AG08395 (cell line): ENCODE measurements at places on chromosomes 4 and X.

- DNase-seq, result peak; percentile 3
Measured at GRCh38 chrX:6849716-6850414, 297.6 kb upstream of the STS start.

DNA sequence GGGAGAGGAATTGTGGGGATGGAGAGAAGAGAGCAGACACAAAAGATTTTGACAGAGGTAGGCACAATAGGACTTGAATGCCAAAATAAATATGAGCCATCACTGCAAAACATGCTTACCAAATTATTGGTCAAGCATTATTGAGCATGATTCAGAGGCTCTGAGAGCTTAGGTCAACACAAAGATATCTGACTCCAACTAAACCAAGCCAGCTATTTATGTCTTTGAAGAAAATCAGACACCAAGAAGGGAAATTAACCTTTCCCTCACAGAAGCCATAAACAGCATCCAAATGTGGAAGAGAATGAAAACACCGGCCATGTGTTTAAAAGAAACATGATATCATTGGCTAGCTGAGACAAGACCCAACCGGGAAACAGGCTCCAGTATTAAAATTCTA is 323.2 kb downstream of the RAB28 start:
- DNase-seq, result peak; percentile 63

DNA sequence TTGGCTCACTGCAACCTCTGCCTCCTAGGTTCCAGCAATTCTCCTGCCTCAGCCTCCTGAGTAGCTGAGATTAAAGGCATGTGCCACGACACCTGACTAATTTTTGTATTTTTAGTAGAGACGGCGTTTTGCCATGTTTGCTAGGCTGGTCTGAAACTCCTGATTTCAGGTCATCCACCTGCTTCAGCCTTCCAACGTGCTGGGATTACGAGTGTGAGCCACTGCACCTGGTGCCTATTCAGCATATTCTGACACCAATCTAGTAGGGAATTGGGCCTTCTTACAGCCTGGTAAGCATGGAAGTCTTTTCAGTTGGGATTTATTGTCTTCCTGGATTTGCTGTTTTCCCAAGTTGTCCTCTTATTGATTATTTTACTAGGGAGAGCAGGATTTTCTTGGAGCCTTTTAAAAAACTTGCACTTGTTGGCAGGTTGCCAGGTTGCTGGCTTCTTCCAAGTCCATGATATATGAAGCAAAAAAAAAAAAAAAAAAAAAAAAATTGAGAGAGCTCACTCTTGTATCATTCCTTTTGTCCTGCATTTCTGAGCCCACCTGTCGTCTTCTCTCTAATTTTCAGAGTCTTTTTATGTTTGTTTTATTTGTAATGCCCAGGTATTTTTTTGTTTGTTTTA is 43.7 kb downstream of the TMPRSS11E start:
- no peak for DNase-seq

- DNase-seq, result peak; percentile 31
Measured at GRCh38 chr4:55444827-55445226, 49.1 kb downstream of the TMEM165 start.

GRCh38 chr4:125762537-125762936 is 447.8 kb downstream of the FAT4 start:
- DNase-seq, result no peak

DNA sequence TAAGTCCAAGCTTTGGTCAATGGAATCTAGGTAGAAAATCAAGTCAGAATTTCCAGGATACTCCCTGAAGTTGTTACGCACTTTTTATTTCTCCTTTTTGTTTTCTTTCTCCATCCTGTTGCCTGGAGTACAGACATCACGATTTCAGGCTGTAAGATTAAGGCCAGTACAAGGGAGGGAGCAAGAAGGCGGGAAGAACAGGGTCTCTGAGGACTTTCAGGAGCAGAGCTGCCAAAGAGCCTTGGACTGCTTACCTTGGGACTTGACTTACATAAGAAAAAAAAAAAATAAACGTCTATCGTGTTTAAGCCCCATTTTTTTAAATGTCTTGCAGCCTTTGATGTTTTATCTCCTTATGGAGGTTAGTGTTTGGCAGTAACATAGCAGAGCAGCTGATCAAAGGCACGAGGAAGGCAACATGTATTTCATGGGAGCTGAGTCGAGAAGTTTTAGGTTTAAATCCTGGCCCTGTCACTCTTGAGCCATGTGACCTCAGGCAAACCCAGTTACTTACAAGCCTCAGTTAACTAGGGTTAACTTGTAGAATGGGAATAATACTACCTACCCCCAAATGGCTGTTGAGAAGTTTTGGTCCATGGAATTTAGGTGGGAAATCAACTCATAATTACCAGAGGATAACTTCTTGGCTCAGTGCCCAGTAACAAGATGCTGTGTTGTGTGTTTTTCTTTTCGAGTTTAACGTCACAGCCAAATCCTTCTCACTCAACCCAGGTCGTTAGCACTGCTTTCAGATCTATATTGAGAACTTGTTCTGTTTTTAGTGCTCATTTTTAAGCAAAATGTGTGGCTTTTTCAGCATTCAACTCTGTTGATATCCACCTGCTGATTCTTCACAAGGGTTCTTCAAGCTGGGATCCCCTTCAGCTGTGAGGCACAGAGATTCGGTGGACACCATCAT is 106.8 kb downstream of the CLNK start:
- DNase-seq, result no peak

DNA sequence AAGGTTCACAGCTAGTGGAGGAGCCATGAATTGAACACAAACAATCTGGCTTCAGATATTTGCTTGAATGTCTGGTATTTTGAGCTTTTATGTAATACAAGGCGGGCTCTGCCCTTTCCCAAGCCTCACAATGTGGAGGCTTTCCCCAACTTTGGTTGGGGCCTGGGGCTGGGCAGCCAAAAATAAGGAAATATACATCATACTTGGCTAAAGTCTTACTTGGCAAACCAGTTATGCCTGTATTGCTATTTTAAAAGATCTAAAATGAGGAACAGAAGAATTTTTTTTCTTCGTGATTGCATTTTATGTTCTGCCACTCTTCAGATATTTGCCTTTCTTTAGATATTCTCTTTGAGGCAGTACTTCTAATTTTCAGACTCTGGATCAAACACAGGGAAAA is 26.1 kb downstream of the ARFIP1 start:
- DNase-seq, result no peak

DNA sequence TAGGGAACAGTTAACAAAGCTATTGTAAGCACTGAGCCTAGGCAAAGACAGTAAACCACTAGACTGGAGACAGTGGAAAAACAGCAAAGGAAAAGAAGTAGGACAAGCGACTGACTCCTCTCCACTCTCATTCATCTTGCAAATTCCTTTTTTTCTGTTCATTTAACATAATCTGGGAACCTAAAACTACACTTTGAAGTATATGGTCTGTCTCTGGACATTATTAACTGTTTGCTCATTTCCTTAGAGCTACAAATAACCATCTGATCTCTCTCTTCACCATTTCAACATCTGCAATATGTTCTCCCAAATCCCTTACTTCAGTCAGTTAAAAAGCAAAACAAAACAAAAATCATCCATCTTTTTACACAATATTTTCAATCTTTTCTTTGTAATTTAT is 642 bp downstream of the HMGN5 start:
- no peak for DNase-seq

- DNase-seq, result peak; percentile 66
Measured at GRCh38 chr4:153465615-153466080, 512 bp upstream of the TMEM131L start.

GRCh38 chr4:1085404-1085799 is 28.0 kb downstream of the RNF212 start:
- DNase-seq, result no peak

DNA sequence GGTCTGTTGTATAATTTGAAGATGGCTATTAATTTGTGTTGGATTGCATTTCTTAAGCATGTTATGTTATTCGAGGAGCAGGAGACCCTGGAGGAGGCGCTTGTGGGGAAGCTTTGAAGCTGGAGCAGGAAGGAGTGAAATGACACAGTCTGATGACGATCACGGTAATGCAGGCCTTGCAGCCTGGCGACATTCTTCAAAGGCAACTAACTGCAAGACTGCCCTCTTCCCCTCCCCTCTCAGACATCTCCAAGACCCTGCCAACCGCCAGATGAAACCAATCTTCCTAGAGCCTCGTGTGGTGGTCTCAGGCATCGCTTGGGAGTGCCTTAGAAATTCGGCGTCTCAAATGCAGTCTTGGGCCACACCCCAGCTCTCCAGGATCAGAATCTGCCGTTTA is 16.1 kb downstream of the CLCN4 start:
- no peak for DNase-seq

- DNase-seq, result peak; percentile 27
Measured at GRCh38 chr4:99447079-99447478, 11.9 kb upstream of the ADH7 start.

GRCh38 chr4:151702256-151702655 is 58.6 kb downstream of the GATB start:
- DNase-seq, result no peak

DNA sequence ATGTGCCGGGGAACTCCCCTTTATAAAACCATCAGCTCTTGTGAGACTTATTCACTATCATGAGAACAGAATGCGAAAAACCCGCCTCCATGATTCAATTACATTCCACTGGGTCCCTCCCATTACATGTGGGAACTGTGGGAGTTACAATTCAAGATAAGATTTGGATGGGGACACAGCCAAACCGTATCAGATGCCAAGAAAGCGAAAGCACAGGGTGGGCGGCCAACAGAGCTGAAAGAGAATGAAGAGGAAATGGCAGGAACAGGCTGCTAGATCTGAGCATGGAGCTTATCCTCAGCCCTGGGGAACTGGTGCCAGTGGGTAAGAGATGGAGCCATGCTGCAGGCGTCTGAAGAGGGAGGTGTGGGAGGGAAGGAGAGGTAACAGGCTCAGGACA is 117.7 kb upstream of the PNPLA4 start:
- no peak for DNase-seq

- DNase-seq, result no peak
Measured at GRCh38 chr4:10302096-10302495, 155.1 kb downstream of the ZNF518B start.
